Gastroesophageal sphincter (tissue), 4 donors: ENCODE measurements at places on chromosomes 6 and 20. TPM values are rescaled to one million over a fixed set of nuclear protein-coding genes. Genes with fewer than 3 reads are reported as not detected.

The PACSIN1 gene
- not detected for total RNA-seq

The DNAAF9 gene
- total RNA-seq = 59.4 TPM

The DYNLT2 gene
- total RNA-seq = 1.5 TPM

The SMIM8 gene
- total RNA-seq = 8.5 TPM

The TMEM151B gene
- not detected for total RNA-seq

The MATN4 gene
- total RNA-seq = not detected

The TSBP1 gene
- not detected for total RNA-seq

The PDYN gene
- not detected for total RNA-seq

The CCR6 gene
- total RNA-seq = not detected

The CST7 gene
- not detected for total RNA-seq

The SAMD5 gene
- total RNA-seq = 0.99 TPM

The RFX6 gene
- total RNA-seq = not detected

The DDR1 gene
- 33.9 TPM for total RNA-seq

The OR12D3 gene
- not detected for total RNA-seq

The PLEKHG1 gene
- total RNA-seq = 14.2 TPM

The MTHFD1L gene
- 6.4 TPM for total RNA-seq

The GPLD1 gene
- total RNA-seq = 5.0 TPM

The CCN2 gene
- total RNA-seq = 691 TPM

The MUC21 gene
- 9.9 TPM for total RNA-seq

The LAMA5 gene
- total RNA-seq = 259 TPM

The FAM229B gene
- 26.1 TPM for total RNA-seq

The OR2J2 gene
- total RNA-seq = not detected

The SGK2 gene
- total RNA-seq = 2.2 TPM

The SAMD3 gene
- total RNA-seq = not detected

The FIG4 gene
- total RNA-seq = 23.0 TPM

The SALL4 gene
- total RNA-seq = not detected

The PRND gene
- total RNA-seq = not detected

The FKBP1C gene
- 0.27 TPM for total RNA-seq

The KIF3B gene
- 29.0 TPM for total RNA-seq

The LY6G6C gene
- total RNA-seq = not detected
